T follicular helper cell (primary cell): ENCODE measurements at places on chromosomes 5 and 9.

GRCh38 chr5:134570886-134571285, 45.4 kb downstream of the JADE2 start:
- DNase-seq, result no peak

GRCh38 chr9:15856591-15856990, 303.7 kb downstream of the CCDC171 start:
- DNase-seq, result no peak

DNA sequence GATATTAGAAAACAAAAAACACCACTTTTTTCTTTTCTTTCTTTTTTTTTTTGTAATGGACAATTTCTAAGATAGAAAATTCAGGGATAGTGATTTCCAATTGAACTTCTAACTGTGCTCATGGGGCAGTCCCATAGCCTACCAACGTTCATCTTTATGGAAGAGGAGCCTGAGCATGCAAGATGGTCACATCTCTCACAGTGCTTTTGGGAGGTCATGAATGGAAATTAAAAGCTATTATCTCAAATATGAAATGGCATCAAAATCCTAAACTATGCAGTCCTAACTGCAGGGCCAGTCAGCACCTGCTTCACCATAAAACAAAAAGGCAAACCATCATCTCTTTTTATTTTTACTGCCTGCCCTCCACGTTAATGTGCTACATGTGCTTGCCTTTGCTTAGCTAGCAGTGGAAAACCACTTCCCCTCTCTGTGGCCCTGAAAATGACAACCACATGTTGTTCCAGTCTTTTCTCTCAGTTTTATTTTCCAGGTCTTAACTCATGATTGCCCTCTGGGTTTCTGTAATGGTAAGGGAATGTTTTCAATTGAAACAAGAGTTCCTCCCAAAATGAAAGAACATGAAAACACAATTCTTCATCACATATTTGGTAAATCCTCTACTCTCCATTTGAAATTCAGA, 16.7 kb downstream of the IFNB1 start:
- DNase-seq, result no peak

- no peak for DNase-seq
Measured at GRCh38 chr5:60743511-60744314, 43.7 kb upstream of the DEPDC1B start.

GRCh38 chr5:757346-757930, 27.1 kb downstream of the ZDHHC11B start:
- no peak for DNase-seq

DNA sequence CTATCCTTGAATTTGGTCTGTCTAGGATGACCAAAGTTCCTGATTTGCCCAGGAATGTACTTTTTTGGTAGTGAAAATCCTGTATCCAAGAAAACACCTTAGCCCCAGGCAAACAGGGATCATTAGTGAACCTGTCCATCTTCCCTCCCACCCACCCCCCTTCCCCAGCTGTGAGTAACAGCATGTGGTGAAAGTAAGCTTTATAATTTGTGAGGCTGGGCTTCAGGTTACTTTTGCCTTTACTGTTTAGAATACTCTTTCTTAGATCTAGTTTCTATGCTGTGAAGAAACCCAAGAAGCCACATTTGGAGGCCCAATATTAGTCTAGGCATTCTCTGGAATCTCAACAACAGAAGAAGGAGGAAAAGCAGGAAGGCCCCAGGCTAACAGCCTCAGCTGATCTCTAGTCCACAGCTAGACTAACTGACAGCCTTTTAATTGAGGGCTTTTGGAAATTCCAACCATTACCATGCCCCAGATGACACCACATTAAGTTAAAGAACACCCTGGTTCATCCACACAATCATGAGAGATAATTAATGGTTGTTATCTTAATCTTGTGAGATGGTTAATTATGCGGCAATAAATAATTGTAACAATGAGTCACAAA, 703.0 kb upstream of the NUDT12 start:
- no peak for DNase-seq

GRCh38 chr5:169610606-169611005, 26.5 kb upstream of the DOCK2 start:
- DNase-seq, result no peak

DNA sequence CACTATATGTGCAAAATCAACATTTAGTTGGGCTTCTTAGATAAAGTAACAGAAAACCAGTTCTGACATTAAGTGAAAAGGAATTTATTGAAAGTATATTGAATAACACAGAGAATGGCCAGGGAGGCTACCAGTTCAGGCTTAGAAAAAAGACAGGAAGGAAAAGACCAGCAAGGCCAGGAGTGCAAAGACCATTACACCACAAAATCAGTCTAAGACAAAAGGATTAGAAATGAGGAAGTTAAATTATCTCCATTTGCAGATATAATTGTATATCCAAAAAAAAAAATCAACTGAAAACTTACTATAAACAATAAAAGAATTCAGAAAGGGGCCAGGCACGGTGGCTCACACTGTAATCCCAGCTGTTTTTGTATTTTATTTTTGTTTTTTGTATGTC, 4.8 kb upstream of the TEX10 start:
- DNase-seq, result no peak

GRCh38 chr9:90925581-90926257, 124.1 kb downstream of the SYK start:
- DNase-seq, result no peak

- DNase-seq, result no peak
Measured at GRCh38 chr5:370311-370958, 48.9 kb downstream of the AHRR start.

GRCh38 chr9:11194246-11194645, 581.4 kb upstream of the PTPRD start:
- no peak for DNase-seq

DNA sequence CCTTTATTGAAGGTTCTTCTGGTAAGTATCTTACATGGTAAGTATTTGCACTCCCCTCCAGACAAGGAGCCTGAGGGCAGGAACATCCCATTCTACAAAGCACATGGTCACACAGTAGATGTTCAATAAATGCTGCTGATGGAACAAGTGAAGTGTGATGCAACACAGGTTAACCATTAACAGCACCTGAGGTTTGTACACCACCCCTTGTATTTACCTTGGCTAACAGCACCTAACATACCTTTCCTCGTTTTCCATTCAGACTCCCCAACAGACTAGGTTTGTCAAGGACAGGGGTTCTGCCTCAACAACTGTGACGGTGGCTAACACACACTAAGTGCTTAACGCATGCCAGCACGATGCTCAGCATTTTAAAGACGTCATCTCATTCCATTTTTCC, 213.6 kb downstream of the MAPKAP1 start:
- DNase-seq, result no peak

GRCh38 chr5:155270725-155271124, 257.2 kb downstream of the KIF4B start:
- DNase-seq, result no peak

GRCh38 chr9:127273326-127273725, 8.8 kb downstream of the GARNL3 start:
- DNase-seq, result no peak

DNA sequence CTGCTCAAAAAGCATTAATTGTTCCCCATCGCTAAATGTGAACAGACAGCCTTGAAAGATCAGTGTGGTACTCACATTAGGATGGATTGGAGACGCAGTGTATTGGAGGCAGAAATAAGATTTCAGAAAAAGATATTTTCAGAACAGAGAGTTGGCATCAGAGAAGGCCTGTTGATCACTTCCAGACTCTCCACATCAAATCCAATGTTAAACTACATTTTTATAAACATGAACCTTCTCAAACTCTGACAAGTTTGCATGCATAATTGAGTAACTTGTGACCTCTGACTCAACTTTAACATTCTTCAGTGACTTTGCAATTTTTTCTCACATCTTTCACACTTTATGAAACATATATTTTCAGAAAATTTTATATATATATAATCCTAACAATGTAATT, 919.6 kb upstream of the SEMA6A start:
- DNase-seq, result no peak

GRCh38 chr5:137819766-137820165, 47.9 kb upstream of the MYOT start:
- no peak for DNase-seq

GRCh38 chr5:160166069-160166972, 47.1 kb upstream of the PWWP2A start:
- no peak for DNase-seq

DNA sequence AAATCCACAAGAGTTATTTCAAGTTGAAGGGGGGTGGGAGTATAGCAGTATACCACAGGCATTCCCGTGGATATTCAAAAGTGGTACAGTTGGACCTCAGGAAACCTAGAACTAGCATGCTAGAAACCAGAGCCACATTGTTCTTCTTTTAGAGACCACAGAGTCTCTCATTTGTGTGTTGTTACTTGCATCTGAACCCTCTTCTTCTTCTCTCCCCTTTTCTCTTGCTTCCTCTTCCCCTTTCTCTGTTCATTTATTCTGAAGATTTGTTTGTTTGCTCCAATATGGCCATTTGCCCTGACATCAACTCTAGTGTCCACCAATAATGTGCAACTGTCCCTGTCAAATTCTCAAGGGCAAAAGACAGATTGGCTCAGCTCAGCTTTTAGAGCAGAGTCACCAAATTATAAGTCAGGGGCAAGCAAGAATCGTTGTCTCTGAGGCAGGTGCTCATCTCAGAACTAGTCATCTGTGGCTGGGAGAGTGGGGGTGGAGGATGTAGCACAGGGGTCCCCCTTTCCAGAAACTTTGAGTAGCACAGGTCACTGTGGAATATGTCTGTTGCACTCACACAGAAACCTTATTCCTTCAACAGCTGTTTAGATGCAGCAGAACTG, 321.1 kb downstream of the ARRDC3 start:
- no peak for DNase-seq

DNA sequence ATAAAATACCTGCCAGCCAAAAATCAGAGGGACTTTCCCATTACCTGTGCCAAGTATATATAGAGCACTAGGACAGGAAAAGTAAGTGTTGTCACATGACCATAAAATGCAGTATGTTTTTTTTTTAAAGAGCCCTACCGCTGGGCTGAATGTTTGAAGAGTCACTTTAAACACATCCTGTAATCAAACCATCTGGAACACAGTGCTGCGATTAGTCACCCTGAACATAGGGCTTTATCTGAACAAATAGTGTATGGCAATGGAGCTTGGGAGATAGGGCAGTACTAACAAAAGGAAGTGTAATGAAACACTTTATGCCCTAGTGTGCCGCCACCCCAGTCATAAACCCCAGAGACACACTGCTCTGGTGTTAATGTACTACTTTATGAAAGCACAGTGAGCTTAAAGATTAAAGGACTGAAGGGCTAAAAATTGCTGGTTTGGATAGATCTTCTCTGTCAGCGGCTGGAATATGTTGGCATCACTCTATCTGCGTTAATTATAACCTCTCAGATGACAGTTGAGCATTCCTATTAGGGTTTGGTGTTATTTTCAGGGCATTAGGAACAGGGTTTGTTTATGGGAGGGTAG, 90.4 kb downstream of the ZNF608 start:
- DNase-seq, result no peak

DNA sequence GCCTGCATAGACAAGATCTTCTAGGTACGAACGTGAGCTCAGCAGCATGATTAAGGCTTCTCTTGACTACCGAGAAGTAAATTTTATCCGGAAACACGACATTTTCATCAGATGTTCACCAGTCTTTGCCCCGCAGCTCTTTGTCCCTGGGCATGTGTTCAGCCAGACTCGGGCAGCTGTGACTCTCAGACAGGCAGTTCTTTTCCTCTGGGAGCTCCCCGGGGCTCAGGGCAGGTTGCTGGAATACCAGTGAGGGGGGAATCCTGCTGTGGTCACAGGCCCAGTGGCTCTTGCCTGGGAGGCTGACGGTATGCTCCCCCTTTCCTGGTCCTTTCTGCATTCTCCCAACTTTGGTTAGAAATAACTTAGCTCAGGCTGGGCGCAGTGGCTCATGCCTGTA, 186.1 kb downstream of the GNA14 start:
- no peak for DNase-seq

- DNase-seq, result no peak
Measured at GRCh38 chr9:11821306-11821975, 871.7 kb upstream of the TYRP1 start.

GRCh38 chr5:11012295-11012694, 251.3 kb upstream of the DAP start:
- no peak for DNase-seq

GRCh38 chr9:135776893-135777622, 75.1 kb downstream of the KCNT1 start:
- no peak for DNase-seq

DNA sequence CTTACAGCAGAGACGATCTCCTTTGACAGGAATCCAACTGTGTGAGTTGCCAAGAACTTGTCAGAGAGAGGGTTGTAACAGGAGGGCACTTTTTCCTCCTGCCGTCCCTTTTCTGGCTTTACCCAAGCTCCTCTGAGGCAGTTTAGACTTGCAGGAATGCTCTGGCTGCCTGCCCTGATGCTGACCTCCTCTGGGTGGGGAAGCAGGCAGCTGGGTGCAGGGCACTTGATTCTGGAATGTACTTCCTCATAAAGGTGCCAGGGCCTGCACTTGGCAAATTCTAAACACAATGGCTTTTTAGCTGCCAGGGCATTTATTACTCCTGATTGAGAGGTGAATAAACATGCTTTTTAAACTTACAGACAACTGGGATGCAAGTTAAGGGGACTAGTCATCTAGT, 190.4 kb downstream of the EPB41L4A start:
- no peak for DNase-seq

DNA sequence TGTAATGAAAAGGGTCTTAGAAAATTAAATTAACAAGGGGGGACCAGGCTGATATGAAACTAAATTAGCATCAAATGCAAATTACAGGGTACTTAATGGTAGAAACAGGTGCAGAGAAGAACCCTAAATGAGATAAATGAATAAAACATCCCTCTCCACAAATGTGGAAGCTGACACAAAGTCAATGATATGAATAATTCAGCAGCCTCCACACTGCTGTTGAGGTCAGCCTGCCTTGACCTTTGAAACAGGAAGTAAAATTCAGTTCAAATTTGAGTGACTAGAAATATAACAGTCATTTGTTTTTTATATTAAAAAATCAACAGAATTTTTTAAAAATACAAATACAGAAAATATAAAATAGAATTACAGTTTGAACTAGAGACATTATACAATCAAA, 40.0 kb downstream of the EBF1 start:
- DNase-seq, result no peak

- DNase-seq, result no peak
Measured at GRCh38 chr5:44622331-44622730, 186.4 kb upstream of the MRPS30 start.

DNA sequence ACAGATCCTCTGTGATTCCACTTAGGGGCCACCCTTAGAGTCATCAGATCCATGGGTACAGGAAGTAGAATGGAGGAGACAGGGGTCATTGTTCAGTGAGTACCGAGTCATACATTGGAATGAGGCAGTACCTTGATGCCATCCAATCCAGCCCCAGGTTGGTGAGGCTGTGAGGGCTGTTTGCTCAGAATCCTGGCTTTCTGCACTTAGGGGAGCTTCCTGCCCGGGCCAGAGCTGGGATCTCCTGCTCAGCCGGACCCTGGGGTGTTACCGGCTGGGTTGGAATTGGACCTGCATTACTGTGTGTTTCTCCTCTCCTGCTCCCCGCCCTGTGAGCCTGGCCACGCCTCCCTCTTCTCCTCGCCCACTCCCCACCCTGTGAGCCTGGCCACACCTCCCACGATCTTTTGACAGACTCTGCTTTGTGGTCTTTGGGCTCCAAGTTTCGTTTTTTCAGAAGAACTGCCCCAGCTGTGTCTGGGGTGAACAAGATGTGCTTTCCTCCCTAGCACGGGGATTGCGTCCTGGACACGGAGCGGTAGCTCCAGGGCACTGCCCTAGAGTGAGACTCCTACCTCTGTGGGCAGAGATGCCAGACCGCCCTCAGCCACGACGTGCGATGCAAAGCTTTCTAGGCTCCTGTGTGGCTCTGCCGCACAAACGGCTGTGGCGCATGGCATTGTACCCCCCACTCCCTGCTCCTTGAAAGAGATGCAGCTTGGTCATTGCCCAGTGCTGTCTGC, 15.4 kb downstream of the TRAF2 start:
- peak; percentile 63 for DNase-seq
